A549 treated with ZK216348 at 1 μM for 4 hours (cell line): ENCODE measurements at places on chromosomes 3 and 15. TPM values are rescaled to one million over a fixed set of nuclear protein-coding genes. Genes with fewer than 3 reads are reported as not detected.

Gene VEPH1
- 0.27 to 0.44 TPM in 2 of 5 replicates, not detected in the others for total RNA-seq

Gene SPG11
- 7.6 to 9.5 TPM (median 8.6 TPM) in 5 replicates for total RNA-seq

Gene LRRC31
- not detected in 5 replicates for total RNA-seq

Gene MAN2C1
- 49.2 to 104 TPM (median 81.8 TPM) in 5 replicates for total RNA-seq

Gene PDIA5
- 25.3 to 29.1 TPM (median 26.6 TPM) in 5 replicates for total RNA-seq

Gene TICRR
- total RNA-seq: 10.0 to 14.1 TPM (median 13.3 TPM) in 5 replicates

Gene PATL2
- 0.13 to 0.28 TPM (median 0.27 TPM) in 3 of 5 replicates, not detected in the others for total RNA-seq
